ENCODE measurements at places on chromosomes 1 and 21.

DNA sequence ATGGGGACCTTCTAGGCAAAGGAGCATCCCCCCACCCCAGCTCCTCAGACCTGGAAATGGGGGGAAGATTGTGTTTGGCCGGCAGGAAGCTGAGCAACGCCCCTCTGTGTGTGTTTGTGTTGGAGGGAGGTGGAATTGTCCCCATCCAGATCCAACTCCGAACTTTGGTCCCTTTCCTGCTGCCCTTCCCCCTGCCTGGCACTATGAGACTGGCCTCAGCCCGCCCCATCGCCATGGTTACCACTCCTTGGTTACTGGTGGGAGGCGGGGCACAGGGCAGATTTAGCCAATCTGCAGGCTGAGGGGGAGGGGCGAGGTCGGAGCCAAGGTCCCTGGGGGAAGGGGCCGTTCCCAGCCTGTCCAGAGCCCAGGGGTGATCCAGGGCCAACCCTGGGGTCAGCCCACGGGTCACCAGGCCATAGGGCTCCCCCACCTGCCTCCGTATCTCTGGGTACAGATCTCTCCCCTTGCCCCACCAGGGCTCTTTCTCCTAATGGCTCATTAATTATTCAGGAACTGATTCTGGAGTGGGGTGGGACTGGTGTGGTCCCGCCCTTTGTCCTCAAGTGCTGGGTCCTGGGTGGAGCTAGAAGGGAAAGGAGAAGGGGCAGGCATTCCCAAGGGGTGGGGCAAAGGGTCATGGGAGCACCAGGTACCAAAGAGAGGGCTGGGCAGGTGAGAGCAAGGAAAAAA is 15.2 kb downstream of the PTPRF start:
- DNase-seq, result peak; percentile 69

GRCh38 chr1:8283058-8283884 is 34.6 kb upstream of the SLC45A1 start:
- no peak for DNase-seq

- peak; percentile 70 for DNase-seq
These were observed 944 bp upstream of the AGO3 start for GRCh38 chr1:35929730-35930592.

DNA sequence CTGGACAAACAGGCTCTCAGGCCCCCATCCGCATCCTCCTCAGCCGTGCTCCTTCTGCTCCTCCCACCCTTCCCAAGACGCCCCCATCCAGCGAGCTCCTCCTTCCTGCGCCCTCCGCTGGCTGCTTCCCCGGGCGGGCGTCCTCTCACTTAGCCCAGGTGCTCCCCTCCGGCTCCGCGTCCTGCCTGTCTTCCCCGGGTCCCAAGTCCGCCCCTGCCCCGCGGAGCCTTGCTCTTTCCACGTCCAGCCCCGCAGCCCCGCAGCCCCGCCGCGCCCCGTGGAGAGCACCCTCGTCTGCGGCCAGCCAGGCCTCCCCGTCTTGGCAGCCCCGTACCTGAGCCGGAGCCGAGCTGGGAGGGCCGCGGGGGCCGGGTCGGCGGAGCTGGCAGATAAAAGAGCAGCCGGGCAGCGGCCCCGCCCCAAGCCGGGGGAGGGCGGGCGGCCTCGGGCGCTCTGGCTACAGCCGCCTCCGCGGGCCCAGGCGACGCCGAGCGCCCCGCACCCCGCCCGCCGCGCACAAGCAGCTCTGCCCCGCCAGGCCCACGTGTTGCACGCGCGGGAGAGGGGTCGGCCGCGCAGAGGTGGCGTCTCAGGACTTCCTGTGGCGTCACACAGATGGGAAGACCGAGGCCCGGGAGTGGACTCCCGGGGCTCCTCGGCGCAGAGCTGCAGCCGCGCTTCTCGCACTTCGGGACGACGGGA is at the start of gene PAQR7:
TSS of gene PAQR7 (minus strand) at position 555 of the 702 bp plus-strand sequence. CDS start 11,869 bp downstream, outside the sequence.
- peak; percentile 72 for DNase-seq

DNA sequence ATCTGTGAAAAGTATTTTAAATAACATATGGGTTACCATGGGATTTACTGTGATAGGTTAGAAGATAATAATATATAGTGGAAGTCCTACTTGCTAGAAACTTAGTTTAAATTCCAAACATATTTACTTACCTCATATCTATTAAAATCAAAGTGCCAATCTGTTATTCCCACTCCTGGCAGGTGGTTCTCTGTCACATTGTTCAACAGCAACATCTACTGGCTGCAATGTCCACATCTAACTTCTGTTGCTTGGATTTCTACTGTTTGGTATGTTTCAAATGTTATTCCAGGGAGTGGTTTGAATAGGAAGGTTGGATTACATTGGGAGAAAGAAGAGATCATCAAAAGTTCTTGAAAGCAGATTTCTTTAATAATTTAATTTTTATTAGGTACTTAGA is 122.5 kb upstream of the NCAM2 start:
- DNase-seq, result no peak

Data from DMS79 treated with DMSO at 0.1 percent for 48 hours (cell line).